ENCODE measurements at places on chromosomes 5 and 9.
A peak's percentile ranks its signal among the peaks of the same experiment; 100 is the strongest.

GRCh38 chr9:89721176-89721700, 116.4 kb downstream of the GADD45G start:
- peak; percentile 46 for DNase-seq

DNA sequence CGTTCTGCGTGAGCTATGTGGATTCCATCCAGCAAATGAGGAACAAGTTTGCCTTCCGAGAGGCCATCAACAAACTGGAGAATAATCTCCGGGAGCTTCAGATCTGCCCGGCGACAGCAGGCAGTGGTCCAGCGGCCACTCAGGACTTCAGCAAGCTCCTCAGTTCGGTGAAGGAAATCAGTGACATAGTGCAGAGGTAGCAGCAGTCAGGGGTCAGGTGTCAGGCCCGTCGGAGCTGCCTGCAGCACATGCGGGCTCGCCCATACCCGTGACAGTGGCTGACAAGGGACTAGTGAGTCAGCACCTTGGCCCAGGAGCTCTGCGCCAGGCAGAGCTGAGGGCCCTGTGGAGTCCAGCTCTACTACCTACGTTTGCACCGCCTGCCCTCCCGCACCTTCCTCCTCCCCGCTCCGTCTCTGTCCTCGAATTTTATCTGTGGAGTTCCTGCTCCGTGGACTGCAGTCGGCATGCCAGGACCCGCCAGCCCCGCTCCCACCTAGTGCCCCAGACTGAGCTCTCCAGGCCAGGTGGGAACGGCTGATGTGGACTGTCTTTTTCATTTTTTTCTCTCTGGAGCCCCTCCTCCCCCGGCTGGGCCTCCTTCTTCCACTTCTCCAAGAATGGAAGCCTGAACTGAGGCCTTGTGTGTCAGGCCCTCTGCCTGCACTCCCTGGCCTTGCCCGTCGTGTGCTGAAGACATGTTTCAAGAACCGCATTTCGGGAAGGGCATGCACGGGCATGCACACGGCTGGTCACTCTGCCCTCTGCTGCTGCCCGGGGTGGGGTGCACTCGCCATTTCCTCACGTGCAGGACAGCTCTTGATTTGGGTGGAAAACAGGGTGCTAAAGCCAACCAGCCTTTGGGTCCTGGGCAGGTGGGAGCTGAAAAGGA, 10.9 kb downstream of the QRFP start:
- no peak for DNase-seq

DNA sequence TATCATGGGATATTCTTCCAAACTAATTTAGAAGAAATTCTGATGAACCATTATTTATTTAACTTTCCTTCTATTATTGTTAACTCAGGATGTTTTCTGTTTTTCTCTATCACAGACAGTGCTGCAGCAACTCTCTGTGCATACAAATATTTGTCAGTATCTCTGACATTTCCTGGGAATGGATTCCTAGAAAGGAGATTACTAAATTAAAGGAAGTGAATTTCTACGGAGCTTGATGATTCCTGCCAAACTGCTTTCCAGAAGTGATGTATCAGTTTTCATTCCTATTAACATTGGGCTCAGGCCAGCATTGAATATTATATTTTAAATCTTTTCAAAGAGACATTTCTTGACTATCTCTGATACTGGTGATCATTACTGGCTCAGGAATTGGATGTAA, 26.0 kb upstream of the MAST4 start:
- no peak for DNase-seq

DNA sequence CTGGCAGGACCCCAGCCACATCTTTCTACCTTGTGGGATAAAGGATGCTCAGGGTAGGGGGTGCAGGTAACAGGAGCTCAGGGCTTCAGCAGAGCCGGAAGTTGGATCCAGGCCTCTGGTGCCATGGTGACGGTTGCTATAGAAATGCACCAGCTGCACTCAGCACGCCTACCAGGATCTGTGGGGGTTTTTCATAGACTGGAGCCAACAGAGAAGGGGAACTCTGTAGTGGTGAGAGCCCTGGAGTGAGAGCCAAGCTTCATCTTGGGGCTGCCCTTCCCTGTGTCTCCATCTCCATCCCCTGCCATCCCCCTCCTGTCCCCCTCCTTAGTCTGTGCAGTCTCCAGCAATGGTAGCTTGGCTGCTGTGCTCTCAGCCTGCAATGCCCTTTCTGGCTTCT, 27.5 kb upstream of the BOD1 start:
- DNase-seq = peak; percentile 31

DNA sequence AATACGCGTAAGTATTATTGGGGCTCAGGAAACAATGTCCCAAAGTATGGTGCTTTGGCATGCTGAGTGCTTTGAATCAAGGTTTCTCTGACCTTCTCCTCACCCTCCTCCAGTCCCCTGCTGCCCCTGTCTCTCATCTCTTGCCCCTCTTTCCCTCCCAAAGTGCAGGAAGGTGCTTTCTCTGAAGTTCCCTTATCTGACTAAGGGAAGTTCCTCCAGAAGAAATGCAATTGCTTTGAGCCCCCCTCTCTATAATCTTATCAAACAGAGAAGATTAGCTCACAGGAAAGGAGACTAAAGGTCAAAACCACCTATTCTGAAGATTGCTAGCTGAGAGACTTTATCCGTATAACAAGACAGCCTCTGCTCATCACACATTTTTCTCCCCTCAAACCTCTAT, 288.1 kb downstream of the ARL15 start:
- no peak for DNase-seq

DNA sequence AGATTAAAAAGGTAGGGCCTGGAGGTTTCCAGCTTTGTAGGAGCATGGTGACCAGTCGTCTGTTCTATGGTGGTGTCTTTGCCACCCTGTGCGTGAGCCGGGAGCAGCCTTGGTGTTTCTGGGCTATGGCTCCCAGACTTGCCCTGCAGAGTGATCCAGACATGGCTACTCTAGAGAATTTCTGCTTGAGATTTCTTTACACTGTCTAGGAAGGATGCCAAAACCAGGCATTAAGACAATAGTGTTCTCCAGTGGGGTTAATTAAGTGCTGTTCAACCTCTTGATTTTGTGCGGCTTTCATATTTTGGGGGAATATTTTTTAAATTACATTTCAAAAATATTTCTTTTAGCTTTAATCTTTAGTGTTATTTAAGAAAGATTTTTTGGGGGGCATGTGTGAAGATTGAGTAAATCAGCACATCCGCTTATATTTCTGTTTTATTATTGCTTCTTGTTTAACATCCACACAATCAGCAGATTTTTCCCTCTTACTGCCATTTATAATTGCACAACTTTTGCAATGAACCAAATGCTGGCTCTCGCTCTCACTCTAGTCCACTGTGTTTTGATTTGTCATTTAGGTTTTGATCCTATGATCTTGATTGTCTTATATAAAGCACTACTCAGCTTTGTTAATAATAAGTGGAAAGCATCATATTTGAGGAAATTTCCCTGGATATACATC, 110.5 kb downstream of the RASGRF2 start:
- no peak for DNase-seq

- DNase-seq = no peak
Observed at GRCh38 chr9:109857336-109857735, 77.3 kb downstream of the PALM2AKAP2 start.

DNA sequence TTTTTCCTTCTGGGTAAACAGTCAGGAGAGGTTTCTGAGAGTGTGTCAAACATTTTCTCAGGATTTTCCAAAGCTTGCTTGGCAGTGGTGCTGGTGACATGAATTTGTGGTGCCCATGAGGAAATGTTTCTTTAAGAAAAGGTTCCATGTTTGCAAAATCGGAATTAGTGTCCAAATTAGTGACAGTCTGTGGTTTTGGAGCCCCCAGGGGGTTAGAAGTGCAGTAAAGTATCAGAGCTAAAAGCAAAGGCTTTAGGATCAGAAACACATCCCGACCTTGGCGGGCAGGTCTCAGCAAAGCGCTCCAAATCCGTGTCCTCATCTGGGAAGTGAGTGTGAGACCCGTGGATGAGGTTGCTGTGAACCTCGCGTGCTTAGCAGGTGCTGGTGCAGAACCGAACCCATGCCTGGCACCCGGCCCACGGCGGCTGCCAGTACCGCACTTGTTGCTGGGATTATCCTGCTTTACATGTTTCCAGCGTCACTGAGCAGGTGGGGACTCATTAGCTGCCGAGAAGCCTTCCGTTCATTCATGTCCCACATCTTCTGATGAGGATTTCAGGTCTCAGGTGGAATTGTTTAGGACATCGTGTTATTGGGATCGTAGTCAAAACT, 70.8 kb upstream of the COL5A1 start:
- DNase-seq = peak; percentile 36

GRCh38 chr5:119879446-119879845, 250.1 kb downstream of the FAM170A start:
- no peak for DNase-seq

- peak; percentile 15 for DNase-seq
Observed at GRCh38 chr5:180806351-180807011, 3.9 kb upstream of the MGAT1 start.

- DNase-seq = no peak
Observed at GRCh38 chr5:37565062-37565670, 186.0 kb downstream of the WDR70 start.

DNA sequence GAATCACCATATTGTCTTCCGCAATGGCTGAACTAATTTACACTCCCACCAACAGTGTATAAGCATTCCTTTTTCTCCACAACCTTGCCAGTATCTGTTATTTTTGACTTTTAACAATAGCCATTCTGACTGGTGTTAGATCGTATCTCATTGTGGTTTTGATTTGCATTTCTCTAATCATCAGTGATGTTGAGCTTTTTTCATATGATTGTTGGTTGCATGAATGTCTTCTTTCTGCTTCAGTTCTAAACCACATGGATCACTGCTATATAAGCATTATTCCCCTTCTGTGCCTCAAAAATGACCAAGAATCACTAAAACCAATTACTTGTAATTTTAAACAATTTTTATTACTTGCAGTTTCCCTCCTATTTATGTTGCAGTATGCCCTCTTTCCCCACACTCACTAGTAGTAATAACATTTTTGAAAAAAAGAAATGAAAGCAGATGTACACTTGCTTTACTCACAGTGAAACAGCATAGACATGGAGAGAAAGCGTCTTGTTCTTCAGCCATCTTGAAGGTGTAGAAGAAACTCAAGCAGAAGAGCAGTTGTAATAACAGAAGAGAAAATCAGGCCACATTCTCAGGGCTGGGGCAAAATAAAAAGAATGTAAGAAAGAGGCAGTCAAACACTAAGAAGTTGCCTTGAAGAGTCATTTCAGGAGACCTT, 4.5 kb upstream of the TMEM252 start:
- no peak for DNase-seq

GRCh38 chr5:178441486-178442270, 148.5 kb downstream of the COL23A1 start:
- no peak for DNase-seq

GRCh38 chr9:99445371-99445891, 223.3 kb downstream of the SEC61B start:
- no peak for DNase-seq

- no peak for DNase-seq
Observed at GRCh38 chr5:26482810-26483375, 555.5 kb downstream of the CDH9 start.

DNA sequence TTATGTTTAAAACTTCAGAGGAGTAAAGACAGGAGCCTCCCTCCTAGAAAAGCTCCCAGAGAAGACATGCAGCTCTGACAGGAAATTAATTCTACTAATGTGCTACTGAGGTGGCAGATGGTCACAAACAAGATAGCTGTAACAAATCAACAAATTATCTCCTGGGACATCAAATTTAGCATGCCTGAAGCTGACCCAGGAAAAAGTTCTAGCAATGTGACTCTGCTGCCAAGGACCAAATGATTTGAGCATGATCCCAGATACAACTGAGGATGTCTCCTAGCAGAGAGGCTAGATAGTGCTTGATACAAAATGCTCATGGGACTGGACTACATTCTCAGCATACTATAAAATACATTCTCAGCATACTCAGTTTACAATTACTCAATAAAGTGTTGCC, 413.5 kb upstream of the SMC2 start:
- DNase-seq = no peak

DNA sequence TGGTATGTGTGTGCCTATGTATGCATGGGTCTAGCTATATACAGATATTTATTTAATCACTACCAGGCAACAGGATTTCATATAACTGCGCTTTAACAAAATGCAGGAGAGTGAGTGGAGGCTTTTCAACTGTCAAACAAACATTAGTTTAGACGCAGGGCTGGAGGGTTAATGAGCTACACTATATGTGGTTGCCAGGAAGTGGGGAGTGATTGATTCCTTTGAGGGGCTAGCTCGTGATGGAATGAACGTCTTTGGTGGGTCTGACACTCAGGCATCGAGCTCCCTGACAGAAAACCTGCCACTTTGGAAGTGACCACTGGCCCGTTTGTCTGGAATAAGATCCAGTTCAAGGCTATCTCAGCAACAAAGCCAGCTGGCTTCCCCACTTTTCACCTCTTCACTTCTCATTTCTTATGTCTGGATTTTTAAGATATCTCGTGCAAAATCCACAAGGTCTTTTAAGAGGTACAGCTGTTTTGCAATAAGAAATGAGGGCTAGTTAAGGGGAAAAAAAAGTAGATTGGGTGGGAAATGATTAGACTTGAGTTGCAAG, 78.0 kb downstream of the CFAP77 start:
- DNase-seq = no peak

- no peak for DNase-seq
Observed at GRCh38 chr9:134179918-134180785, 15.8 kb upstream of the RNU6ATAC start.

DNA sequence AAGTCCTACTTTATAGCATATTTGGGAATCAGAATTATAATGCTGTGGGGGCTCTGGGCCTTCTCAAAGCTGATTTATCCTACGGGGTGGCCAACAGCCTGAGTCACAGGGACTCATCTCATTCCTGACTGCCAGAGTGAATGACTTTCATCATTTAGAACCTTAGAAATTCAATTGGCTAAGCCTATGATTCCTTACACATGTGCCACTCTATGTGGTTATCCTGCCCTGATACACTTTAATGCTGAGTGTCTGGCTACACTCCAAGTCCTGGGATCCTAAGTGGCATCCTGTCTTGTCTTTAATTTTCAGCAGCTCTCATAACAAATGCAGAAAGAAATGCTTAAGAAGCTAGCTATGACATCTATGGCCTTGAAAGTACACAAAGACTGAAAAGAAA, 75.2 kb upstream of the FREM1 start:
- DNase-seq = no peak

GRCh38 chr9:19416143-19416542, 7.3 kb downstream of the ACER2 start:
- DNase-seq = no peak
